ENCODE measurements at places on chromosomes 2 and 18.

DNA sequence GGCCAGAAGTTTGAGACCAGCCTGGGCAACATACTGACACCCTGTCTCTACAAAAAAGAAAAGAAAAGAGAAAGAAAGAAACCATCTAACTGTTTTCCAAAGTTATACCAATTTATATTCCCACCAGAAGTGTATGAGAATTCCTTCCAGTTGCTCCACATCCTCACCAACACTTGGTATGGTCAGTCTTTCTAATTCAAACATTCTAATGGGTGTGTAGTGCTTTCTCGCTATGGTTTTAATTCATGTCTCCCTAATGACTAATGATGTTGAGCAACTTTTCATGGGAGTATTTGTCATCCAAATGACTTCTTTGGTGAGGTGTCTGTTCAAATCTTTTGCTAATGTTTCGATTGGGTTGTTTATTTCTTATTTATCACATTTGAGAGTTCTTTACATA is 10.5 kb upstream of the B3GNT7 start:
- DNase-seq: no peak

GRCh38 chr18:39732918-39733317 is 2167.3 kb upstream of the CELF4 start:
- DNase-seq: no peak

GRCh38 chr2:1632002-1632348 is 112.3 kb downstream of the PXDN start:
- DNase-seq: no peak

DNA sequence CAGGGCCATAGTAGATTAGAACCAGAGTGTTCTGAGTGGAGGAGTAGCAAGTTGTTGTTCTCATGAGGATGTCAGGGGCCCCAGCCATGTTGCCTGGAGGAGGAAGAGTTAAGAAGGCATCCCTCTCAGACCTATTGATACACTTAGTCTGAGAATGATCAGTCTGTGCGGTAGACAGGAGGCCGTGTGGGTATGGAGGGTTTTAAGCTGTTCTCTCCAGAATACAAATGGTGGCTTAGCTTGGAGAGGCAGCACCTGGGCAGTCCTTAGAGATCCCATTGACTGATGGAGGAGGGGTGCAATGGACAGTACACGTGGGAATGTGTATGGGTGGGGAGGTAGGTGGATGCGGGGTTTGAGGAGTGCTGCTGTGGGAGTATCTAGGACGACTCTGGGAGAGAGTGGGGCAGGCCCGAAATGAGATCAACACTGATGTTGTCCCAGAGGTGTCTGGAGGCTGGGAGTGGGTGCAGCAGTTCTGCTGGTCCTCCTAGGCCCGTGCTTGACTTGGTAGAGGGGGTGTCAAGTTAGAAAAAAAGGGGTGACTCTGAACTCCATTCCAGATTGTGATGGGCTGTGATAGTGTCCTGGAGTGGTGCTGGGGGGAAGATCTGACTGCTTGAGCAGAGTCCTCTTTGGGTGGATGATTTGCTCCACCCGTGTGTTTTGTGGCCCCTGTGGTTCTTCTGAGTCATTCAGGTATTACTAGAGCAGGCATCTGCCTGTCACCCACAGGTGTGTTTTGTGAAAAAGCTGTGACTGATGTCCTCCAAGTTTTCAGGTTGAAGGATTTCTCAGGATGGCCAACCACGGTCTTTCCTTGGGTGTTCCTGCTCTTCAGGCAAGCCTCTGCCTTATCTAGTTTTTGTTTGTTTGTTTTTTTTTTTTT is 44.7 kb downstream of the C2orf42 start:
- DNase-seq: no peak

DNA sequence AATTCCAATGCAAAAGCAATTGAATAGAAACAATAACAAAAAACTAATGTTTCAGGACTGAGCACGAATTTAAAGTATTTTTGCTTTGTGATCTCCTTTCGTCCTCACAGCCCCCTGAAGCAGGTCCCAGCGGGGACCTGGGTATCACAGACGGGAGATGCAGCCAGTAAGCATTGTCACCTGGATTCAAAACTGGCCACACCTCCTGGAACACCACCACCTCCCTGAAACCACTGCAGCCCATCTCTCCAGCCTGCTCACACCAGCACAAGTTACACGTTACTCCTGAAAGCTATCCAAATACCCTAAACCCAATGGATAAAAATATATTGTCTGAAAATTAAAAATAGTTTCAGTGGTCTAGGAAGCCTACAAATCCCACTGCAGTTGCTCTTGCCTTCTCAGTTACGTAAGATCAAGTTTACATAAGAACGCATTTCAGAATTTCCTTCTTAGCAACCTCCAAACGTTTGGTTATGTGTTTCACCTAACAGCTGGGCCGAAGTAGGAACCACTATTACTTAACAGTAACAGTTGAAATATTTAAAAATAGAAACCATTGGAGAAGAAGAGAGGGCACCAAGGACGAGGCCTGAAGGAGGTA is 178.0 kb downstream of the HDAC4 start:
- no peak for DNase-seq

- no peak for DNase-seq
These were observed 108.5 kb downstream of the GLI2 start for GRCh38 chr2:120844070-120844738.

DNA sequence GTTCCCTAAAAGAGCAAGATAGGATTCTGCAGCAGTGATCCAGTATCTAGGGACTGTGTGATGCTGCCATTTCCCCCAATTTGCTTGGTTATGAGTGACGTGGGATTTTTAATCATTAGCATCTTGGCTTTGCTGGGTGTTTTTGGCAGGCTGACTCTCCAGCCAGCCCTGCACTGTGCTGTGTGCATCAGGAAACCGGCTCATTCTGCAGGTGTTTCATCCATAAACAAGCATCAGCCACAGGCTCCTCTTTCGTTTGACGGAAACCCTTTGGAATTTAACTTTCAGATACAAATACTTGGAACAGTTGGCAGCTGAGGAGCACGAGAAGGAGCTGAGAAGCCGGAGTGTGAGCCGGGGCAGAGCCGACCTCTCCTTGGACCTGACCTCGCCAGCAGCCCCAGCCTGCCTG is 135.9 kb downstream of the TPGS2 start:
- no peak for DNase-seq

- DNase-seq: no peak
These were observed 1.9 kb upstream of the CHMP1B start for GRCh38 chr18:11849279-11849678.

DNA sequence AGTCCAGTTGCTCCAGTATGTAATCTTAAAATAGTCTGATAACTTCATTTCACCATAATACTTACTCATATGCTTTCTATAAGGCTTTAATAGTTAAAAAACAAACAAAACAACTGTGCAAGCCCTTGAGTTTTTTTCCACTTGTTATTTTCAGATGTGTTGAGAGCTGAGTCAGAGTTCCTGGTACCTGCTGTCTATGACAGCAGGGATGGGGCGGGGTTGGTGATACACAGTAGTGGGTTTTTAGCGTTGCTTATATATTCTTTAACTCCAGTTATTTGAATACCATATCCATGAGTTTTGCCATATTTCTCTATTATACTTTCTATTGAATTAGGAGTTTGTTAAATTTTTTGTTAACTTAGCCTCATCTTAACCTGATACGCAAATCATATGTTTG is 5.0 kb downstream of the NAPG start:
- no peak for DNase-seq

DNA sequence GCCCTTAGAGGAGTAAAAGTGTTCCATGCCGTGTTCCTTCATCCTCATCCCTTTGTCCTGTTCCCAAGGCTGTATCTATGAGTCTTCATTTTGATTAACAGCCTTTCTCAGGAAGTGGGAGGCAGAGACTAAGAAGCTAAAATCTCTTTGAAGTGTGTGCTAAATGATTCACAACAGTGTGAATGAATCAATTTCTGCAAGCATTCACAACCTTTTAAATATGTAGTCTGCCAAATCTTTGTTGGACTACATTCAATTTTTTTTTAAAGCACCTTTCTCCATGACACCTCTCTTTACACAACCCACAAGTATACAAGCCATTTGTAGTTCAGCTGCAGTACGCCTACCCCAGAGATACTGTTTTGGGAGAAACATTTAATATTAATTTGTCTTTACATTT is 408.6 kb upstream of the FANCL start:
- no peak for DNase-seq

DNA sequence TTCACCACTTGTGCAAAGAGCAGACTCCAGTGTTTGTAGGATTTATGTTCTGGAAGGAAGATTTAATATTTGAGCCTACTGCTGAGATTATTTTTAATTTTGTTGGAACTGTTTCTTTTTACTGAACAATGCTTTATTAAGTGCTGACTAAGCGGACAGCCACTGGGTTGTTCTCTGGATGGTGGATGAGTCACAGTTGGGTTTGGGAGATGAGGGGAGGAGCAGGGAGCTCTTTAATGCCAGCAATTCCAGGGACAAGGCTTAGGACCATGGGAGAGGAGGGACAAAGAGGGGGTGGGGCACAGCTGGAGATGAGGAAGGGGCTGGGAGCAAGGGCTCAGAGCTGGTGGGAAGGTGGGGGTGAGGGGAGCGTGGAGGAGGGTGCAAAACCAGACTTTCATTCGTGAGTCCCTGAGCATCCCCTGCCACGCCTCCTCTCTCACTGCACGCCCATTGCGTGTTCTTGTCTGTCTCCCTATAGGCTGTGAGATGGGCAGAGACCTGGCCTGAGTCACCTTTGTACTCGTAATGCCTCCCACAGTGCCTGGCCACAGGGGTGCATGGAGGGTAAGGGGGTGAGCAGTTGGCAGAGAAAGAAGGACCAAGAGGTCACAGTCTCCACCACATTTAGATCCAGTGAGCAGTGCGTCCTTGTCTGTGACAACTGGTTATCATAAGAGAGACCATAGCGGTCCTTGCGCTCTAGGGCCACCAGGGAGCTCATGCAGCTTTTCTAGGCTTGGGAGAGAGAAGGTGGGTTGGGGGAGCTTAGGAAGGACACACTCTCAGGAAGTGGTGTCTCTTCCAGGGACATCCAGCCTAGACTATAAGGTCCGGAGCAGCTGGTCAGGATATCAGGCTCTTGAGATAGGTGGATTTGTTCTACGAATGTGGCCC is 18.4 kb downstream of the SLC4A3 start:
- no peak for DNase-seq

GRCh38 chr18:213966-214365 is 53.9 kb downstream of the THOC1 start:
- no peak for DNase-seq

- DNase-seq: no peak
These were observed 46.9 kb downstream of the MAP4K3 start for GRCh38 chr2:39390216-39390615.

DNA sequence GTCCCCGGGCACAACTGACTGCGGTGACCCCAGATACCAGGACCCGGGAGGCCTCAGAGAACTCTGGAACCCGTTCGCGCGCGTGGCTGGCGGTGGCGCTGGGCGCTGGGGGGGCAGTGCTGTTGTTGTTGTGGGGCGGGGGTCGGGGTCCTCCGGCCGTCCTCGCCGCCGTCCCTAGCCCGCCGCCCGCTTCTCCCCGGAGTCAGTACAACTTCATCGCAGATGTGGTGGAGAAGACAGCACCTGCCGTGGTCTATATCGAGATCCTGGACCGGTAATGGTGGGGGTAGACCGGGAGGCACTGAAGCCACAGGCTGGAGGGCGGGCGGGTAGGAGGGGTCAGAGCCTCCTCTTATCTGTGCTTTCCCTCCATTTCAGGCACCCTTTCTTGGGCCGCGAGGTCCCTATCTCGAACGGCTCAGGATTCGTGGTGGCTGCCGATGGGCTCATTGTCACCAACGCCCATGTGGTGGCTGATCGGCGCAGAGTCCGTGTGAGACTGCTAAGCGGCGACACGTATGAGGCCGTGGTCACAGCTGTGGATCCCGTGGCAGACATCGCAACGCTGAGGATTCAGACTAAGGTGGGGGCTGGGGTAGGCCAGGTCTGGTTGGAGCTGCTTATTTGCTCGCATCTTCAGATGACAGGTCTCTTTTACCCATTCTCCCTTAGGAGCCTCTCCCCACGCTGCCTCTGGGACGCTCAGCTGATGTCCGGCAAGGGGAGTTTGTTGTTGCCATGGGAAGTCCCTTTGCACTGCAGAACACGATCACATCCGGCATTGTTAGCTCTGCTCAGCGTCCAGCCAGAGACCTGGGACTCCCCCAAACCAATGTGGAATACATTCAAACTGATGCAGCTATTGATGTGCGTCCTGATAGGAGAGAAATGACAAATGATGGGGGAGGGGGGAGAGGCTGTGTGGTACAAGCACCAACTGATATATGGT is 780 bp downstream of the HTRA2 start:
- peak; percentile 29 for DNase-seq

GRCh38 chr18:21604671-21605070 is 4.2 kb upstream of the ESCO1 start:
- DNase-seq: no peak

DNA sequence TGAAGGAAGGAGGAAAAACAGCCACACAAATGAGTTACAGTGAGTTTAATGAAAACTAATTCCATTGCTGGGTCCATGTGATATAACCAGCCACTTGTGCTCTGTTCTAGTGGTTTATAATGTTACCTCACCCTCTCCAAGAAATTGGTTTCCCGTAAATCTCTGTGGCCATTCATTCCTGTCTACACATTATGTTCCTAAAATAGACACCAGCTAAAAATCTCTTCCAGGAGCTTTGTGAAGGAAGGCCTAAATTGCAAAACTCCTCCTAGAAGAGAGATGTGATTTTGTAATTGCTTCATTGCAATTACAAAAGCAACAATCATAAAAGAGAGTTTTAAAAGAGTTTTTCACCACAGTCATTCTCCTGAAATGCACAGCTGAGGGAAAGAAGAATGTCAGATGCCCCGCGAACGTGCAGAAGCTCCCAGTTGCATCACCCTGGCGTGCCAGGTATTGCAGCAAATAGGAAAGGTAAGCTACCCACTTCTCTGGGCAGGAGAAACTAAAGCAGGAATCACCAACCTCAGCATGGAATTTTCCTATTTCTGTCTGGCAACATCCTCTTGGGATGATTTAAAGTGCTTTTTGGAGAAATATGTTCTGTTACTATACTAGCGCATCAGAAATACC is 1.7 kb downstream of the SCN1A start:
- no peak for DNase-seq

DNA sequence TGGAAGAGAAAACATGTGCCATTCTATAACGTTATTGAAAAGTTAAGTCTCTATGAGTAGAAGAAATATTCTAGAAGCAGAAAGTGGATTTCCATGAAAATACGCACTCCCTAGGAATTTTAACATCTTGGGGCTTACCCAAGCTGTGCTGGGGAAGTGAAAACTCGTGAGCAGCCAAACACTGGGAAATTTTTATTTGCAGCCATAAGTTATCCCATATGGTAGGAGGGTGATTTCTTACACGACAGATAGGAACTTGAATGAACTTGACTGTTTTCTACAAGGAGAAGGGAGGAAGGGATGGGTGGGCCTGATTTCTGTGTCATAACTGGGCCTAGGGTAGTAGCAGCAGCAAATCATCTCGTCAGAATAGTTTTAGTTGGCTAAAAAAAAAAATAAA is 272.6 kb downstream of the ETAA1 start:
- DNase-seq: no peak

DNA sequence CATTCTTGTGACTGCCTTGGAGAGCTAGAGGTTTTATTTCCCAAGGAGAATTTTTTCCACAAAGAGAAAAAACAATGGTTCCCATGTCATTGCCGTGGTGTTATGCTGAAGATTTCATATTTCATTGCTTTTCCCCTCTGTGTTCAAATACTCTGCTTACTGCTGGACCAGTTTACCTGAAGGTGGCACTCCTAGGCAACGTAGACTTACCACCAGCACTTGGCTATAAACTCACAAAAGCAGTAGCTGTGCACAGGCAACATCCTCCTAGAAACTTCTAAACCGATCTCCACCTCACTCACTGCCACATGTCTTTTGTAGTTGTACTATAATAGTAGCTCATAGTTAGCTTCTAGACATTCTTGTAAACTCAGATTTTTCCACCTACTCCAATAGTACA is 1319.7 kb upstream of the CRIM1 start:
- no peak for DNase-seq
